ENCODE measurements at places on chromosomes 1 and 21.

- DNase-seq = peak; percentile 73
These were observed 72.8 kb downstream of the CD2 start for GRCh38 chr1:116826818-116827606.

DNA sequence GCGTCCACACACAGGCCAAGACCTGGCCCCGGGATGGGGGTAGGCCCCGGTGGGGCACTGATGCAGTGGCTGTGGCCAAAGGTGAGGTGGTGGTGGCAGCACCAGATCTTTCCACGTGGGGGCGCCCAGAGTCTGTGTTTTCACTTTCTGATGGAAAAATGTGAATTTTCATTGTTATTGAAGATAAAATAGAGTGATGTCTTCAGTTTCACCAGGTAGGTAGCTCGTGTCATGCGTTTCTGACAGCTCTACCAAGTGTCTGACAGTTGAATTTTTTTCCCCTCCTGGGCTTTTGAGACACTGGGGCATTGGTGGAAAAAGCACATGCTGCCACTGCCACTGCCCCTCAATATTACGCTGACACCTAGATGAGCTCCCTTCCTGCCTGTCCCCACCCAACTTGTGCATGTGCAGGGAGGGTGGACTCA lies 40.0 kb upstream of the MAGOH start:
- no peak for DNase-seq

DNA sequence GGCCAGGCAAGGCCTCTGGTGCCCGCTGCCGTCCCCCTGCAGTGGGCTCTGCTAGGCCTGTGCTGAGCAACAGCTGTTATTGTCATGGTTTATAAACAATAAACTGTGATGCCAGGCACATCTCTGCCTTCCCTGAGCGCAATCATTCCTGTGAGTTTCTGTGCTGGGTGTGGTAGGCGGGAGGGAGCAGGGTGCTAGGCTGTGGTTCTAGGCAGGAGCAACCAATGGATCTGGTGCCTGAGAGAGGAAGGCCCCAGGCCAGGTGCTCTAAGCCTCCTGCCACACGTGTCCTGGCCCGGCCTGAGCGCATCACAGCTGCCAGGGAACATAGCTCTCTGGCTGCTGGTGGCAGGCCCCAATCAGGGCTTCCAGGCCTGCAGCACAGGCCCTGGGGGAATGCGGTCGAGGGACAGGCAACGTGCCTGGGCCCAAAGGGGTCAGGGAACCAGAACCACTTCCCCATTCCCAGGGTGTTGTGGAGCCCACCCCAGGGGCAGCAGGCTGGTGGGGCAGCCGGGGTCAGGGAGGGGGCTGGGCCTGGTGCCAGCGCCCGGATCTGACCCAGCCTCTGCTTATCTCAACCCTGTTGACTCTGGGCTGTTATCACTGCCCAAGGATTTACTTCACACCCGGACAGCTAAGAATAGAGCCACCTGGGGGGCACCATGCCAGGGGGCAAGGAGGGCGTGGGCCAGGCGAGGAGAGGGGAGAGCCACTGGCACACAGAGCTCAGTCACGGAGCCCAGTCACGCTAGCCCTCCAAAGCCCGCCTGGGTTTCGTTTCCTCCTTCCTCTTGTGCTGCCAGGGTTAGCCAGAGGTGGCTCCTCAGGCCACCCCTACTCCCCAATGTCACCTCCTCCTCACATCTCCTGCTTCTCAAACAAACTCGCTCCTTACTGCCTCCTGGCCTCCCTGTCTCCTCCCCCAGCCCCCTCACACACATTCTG lies 11.5 kb downstream of the TRIM46 start:
- DNase-seq = no peak

DNA sequence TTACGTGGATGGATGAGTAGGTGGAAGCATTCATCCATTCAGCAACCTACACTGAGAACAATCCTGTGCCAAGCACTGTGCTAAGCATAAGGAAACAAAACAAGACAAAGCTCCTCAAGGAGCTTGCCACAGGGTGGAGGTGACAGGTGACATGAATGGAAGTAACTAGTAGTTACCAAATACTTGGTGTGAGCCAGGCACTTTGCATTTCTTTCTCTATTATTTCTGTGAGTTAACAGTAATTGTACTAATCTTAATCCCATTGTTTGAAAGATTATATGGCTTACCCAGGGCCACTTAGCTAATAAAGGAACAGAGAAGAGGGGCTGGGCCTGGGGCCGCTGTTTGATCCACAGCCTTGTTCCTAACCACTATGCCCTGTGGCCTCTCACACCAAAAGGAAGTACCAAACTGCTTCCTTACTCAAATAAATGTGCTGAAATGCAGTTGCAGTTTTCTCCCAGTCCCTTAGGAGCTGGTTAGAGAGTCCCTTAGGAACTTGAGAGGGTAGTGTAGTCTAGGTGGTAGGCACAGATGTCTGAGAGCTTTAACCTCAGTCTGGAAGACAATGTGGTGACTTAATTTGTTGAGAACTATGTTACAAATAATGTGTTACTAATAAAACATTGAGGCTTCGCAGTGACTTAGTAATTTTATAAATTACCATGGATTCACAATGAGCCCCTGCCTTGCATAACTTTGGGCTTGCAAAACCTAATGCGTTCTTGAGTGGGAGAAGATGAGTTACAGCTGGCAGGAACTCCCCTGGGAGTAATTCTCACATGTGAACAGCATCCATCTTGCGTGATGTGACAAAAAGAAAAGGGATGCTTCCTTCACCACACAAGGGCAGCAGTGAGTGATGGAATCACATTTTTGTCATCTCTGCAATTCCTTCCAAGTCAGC lies 69.8 kb downstream of the MPZL1 start:
- peak; percentile 82 for DNase-seq
